Naive thymus-derived CD4-positive, alpha-beta T cell (primary cell): ENCODE measurements at places on chromosomes 13 and 19. TPM values are rescaled to one million over a fixed set of nuclear protein-coding genes. Genes with fewer than 3 reads are reported as not detected.

GRCh38 chr19:53991224-53992113 lies at the start of gene CACNG6:
Gene CACNG6, plus strand, starts transcription at chr19:53991637. Its CDS starts 1,241 bp downstream, at chr19:53992878.
- DNase-seq = no peak

DNA sequence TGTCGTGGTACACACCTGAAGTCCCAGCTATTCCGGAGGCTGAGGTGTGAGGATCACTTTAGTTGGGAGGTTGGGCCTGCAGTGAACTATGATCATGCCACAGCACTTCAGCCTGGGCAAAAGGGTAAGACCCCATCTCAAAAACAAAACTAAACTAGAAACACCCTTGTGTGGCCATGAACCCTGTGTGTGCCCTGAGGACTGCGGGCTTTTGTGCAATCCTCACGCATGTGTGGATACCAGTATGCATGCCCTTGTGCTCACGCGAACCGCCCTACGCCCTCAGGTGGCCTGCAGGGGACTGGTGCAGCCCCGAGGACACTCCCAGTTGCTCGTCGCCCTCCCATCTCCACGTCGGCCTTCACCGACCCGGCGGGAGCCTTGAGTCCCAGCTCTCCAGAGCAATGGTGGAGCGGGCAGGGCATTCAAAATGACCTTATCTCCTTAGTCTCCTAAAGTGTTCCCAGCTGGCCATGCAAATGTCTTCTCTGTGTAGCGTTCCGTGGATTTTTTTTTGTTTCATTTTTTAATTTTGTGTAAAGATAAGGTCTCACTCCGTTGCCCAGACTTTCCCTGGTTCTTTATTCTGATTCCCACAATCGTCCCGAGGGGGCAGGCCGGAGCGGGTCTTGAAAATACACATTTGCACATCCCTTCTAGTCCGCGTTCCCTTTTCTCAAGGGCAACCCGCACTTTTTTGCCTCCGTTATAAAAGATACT lies 868 bp upstream of the EGLN2 start:
- DNase-seq = peak; percentile 48

- DNase-seq = no peak
These were observed 60.3 kb upstream of the RNF113B start for GRCh38 chr13:98237331-98237730.

- no peak for DNase-seq
These were observed 189.8 kb downstream of the KCTD12 start for GRCh38 chr13:76696370-76696769.

DNA sequence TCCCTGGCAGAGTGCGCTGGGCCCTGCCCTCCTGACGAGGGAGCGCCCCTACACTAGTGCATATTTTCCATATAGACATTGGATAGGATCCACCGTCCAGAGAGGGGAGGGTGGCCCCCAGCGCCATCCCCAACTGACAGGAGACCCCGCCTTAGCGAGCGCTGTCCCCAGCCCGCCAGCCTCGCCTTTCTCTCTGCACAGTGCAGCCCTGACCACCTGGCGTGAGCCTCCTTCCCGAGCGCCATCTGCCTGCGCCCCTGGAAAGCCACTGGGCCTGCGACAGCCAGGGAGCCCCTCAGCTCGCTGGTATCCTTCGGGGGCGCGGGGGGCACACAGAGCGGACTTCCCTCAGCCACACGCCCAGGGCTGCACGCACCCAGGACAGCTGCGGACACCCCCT lies 42.1 kb upstream of the ATP12A start:
- DNase-seq = no peak

DNA sequence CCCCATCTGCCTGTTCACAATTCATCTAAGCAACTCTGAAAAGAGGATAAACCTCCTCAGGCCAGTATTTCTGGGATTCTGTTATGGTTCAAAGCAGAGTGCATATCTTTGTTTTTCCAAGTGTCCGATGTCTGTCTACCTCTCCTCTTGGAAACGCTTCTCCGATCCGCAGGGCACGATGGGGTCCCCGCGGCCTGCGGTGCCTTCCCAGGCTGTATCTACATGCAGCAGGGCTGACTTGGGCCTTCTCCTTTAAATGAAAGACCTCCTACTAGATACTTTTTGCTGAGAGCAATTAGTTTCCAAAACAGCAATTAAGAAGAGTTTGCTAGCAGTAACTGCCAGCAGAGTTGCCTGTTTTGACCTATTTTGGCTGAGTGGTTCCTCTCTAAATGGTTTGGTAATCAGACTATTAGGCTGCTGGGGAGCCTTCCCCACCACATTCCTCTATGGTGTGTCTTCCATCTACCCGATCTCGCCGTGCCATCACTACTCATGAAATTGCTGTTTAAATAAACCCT lies 23.5 kb downstream of the COL4A2 start:
- no peak for DNase-seq

GRCh38 chr13:79626924-79627323 lies 146.0 kb downstream of the NDFIP2 start:
- no peak for DNase-seq

GRCh38 chr19:56671613-56671994 lies at the start of gene ZNF835:
Gene ZNF835, minus strand, starts transcription at chr19:56671757. Its CDS starts 6,559 bp downstream, at chr19:56665198.
- peak; percentile 78 for DNase-seq

- DNase-seq = no peak
These were observed 63.0 kb downstream of the MAP4K1 start for GRCh38 chr19:38554676-38555141.

DNA sequence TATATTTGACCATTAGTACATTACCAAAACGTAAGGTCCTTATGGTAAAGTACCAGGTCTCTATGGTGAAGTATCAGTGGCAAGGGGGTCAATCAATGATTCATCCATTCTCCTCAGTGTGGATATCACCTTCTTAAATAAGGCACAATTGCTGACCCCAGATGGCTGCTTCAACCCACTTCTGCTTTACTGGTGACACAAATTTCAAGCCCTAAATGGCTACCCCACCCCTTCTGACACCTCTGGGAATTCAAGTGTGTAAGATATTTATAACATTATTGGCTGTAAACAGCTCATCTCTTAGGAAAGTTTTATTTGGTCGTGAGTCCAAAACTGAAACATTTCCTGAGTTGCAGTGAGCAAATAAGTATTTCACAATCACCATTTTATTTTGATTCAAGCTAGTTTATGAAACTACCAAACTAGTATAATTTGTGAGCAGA lies 7.9 kb upstream of the WBP4 start:
- no peak for DNase-seq

DNA sequence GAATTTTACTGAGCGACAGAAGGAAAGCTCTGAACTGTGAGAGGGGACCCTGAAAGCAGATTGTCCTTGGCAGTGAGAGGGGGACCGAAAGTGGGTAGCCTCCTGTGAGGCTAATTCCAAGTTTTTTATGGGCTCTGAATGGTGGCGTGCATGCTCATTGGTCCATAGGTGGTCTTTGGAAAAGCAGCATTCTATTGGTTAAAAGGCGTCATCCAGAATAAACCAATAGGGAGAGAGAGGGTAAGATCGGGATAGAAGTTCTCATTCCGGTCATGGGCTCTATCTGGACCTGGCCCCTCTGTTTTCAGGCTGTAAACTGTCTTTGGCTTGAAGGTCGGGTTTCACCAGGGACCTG lies 539.8 kb upstream of the PCDH9 start:
- no peak for DNase-seq

- DNase-seq = no peak
These were observed 143.3 kb upstream of the IPO5 start for GRCh38 chr13:97810152-97810551.

DNA sequence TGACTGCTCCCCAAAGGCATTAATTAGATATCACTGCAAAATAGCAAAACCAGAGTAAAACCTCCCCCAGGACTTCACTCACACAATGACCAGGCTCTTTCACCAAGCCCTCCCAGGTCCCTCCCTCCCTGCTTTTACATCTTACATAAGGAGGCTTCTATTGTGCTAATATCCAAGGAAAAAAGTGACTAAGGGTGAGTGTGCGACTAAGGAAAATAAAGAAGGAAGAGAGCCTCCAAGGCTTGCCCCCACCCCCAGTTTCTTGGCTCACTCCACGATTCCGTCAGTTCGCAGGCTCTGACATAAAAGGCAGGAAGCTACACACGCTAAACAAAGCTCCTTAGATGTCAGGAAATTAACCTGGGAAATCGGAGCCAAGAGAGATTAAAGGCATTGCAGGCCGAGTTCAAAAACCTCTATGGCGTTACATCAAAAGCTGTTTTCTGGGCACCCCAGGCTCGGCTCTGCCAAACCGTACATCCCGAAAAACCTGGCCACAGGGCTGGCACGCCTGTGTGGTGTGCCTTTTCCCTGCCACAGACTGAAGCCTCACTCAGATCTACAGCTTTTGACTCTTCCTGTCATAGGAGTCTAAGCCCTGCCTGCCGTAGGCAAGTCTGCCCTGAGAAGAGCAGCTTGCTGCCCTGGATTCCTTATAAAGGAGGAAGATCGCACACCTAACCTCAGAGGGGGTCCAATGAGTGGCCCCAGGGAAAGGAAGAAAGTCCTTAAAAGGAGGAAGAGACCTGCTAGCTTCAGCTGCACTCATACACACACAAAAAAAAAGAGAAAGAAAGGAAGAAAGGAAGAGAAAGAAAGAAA lies 67.0 kb upstream of the SERP2 start:
- peak; percentile 51 for DNase-seq

DNA sequence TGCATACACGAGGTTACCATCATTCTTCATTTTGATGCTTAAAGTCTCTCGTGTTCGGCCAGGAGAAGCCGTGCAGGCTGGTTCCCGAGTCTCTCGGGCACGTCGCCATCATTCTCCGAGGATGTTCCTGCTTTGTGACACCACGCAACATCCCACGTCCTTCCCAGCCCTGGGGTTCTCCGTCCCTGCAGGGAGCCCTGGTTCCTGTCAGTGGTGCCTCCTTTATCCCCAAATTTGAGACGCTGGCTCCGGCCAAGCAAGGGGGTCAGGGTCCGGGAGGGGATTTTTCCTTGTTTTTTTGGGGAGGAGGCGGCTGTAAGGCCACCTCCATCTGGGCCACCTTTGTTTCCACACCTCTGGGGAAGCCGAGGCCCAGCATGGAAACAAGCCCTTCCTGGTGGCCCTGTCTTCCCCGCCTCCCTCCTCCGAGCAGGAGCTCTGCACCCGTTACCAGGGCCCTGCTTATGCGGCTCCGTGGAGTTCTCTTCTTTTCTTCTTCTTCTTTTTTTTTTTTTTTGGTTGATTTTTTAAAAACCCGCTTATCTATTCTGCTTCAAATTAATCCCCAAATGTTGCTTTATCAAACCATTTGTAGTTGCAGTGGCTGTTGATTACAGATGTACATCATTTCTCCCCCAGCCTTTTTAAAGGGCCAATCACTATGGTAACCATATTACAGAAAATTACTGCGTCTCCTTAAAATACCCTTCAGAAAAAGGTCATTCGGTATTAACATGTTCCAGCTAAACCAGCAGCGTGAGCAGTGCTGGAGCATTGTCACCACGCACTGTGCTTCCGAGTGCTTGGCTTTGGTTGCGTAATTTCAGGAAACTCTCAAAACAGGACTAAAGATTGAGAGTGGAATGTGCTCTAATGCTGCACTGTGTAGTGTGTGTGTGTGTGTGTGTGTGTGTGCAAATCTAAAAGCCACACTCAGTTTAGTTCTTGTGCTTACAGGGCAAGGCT lies 50.4 kb downstream of the TEX29 start:
- no peak for DNase-seq

DNA sequence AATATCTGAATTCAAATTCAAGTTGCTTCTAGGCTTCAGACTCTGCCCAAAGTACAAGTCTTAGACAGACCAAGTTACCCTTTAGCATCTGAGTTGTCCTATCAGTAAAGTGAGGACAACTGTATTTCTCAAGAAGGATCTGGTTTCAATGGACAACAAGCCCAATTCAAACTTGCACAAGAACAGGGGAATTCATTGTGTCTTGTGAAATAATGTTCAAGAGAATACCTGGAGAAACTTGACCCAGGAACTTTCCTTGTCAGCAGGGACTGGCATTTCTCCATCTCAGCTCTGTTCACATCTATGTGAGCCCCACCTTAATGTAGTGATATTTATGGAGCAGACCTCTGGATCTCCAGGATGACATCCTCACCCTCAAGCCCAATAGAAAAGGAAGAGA lies 894.9 kb upstream of the SLC10A2 start:
- DNase-seq = no peak

DNA sequence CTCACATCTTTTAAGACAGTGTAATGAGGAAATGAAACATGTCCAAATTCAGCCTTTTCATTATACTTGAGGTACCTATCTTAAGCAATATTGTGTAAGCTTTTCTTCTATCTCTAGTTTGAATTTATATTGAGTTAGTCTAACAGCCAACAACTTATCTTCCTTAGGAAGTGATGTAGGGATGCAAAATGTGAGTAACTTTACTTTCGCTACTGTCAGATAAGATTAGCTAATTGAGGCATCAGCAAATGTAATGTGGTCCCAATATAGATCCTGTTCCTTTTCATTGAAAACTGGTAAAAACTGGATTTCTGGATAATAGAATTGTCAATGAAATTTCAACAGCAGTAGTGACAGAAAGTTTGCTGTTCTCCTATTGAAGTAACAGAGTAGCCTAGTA lies 902.2 kb downstream of the GPC5 start:
- no peak for DNase-seq

DNA sequence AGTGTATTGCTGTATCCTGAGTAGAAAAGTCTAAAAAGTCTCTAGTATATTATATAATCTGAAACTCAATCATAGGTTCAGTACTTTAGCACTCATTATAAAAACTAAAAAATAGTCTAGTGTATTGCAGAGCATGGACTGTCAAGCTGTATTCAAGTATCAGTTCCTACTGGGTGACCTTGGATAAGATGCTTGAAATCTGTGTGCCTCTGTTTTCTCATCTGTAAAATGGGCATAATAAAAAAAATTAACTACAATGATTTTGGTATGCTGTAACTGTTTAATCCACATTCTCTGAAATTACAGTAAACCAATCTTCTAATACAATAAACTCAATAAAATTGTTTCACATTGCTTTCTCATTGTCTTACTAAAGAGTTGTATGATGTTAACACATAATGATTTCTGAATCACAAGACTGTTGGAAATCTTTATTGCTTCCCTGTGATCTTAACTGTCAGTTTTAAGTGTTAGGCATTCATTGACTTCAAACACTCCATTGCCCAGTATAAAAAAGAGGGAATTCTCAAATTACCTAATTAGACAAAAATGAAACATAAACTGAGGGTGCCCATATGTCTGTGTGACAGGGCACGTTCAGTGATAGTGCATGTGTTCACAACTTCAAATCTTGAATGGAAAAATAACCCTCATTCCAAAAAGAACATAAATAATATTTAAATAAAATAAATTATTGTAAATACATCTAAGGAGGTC lies 2.2 kb downstream of the STARD13 start:
- DNase-seq = no peak

The C5AR1 gene
- total RNA-seq = 3.7 and 4.9 TPM in 2 replicates

The RANBP3 gene
- total RNA-seq = 94.0 TPM

The PSG7 gene
- not detected for total RNA-seq

The JAK3 gene
- total RNA-seq = 213 TPM

The PRR20D gene
- total RNA-seq = not detected

The FBN3 gene
- not detected for total RNA-seq

The TJP3 gene
- 13.0 TPM for total RNA-seq

The PSG4 gene
- total RNA-seq = 0.21 TPM

The SRRM5 gene
- total RNA-seq = 0.69 TPM

The HMG20B gene
- 53.0 TPM for total RNA-seq
